ENCODE measurements at places on chromosomes 2 and 18.
A peak's percentile ranks its signal among the peaks of the same experiment; 100 is the strongest.

GRCh38 chr2:238425979-238426567, 654 bp upstream of the ASB1 start:
- DNase-seq = no peak

GRCh38 chr2:26710145-26710544, 17.6 kb downstream of the KCNK3 start:
- no peak for DNase-seq

GRCh38 chr2:152571048-152571766, 146.1 kb downstream of the PRPF40A start:
- peak; percentile 70 for DNase-seq

DNA sequence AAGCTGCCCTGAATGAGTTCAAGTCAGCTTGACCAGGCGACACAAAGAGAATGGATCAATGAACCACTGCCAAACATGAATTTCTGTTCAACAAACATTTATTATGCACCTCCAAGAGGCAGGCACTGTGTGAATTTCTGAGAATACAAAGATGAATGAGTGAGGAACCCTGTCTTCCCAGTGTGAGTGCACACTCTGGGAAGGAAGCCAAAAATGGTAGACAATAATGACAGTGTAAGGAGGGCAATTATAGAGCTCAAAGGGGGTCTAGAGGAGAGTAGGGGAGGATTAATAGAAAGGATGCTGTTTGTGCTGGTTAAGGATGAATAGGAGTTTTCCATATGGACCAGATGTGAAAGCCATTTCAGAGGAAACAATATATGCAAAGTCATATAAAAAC, 213.4 kb downstream of the DCC start:
- no peak for DNase-seq

DNA sequence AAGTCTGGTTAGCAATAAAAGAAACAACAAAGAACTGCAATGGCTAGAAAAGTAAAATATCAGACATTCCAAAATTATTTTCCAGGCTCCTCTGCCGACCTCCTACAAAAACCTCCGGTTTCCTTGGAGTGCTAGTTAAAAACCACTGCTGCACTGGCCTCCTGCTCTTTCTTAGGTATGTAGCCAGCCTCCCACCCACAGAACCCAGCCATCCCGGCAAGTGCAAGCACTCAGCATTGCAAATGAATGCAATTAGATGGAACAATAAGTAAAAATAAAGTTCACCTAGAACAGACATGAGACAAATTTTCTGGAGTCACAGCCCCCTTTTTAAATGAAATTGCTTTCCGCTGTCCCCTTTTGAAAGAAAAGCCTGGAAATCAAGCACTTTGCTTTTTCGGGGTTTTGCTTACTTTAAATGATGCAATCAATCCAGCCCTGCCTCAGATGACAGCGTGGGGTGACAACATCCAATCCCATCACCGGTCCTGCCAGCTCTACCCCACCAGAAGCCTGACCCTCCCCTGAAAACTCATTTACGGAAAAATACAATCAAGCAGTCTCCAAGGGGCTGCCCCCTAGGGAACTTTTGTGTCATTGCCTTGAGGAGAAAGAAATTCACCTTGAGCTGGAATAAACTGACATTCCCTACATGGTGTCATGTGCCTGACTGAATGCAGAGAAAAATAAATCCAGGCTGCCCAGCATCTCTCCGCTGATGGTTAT, 199.8 kb downstream of the EPHA4 start:
- no peak for DNase-seq

- DNase-seq = no peak
Observed at GRCh38 chr18:23922939-23923338, 91.6 kb upstream of the TTC39C start.

DNA sequence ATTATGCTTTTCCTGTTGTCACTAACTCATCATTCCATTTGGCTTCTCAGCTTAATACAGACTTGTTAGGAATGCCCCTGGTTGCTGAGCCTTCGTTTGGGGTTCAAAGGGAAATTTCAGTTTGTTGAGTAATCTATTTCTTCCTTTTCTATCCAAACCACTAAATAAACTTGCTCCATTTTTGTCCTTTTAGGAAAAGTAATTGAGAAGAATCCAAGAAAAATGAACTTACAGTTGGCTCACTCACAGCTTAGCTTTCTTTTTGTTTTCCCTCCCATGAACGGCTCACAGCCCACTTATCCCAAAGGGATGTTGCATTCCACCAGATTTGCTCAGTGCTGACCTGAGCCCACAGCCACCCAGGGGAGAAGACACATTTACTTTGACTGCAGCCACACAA, 73.9 kb downstream of the SOX11 start:
- peak; percentile 93 for DNase-seq

DNA sequence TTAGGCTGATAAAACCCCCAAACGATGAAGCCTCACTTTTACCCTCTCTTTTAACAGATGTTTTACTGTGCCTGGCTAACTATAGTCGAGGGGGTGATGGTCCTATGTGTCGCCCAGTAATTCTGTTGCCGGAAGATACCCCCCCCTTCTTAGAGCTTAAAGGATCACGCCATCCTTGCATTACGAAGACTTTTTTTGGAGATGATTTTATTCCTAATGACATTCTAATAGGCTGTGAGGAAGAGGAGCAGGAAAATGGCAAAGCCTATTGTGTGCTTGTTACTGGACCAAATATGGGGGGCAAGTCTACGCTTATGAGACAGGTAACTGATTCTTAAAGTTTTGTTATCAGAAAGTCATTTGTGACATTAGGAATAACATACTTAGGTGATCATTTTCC, 20.4 kb downstream of the MSH6 start:
- DNase-seq = no peak

- no peak for DNase-seq
Observed at GRCh38 chr2:48341551-48342133, 188.3 kb upstream of the STON1 start.

- DNase-seq = no peak
Observed at GRCh38 chr18:60350150-60350549, 22.4 kb downstream of the MC4R start.

- no peak for DNase-seq
Observed at GRCh38 chr2:39069136-39069515, 51.7 kb downstream of the SOS1 start.

GRCh38 chr2:44843641-44844310, 97.7 kb upstream of the SIX3 start:
- no peak for DNase-seq

DNA sequence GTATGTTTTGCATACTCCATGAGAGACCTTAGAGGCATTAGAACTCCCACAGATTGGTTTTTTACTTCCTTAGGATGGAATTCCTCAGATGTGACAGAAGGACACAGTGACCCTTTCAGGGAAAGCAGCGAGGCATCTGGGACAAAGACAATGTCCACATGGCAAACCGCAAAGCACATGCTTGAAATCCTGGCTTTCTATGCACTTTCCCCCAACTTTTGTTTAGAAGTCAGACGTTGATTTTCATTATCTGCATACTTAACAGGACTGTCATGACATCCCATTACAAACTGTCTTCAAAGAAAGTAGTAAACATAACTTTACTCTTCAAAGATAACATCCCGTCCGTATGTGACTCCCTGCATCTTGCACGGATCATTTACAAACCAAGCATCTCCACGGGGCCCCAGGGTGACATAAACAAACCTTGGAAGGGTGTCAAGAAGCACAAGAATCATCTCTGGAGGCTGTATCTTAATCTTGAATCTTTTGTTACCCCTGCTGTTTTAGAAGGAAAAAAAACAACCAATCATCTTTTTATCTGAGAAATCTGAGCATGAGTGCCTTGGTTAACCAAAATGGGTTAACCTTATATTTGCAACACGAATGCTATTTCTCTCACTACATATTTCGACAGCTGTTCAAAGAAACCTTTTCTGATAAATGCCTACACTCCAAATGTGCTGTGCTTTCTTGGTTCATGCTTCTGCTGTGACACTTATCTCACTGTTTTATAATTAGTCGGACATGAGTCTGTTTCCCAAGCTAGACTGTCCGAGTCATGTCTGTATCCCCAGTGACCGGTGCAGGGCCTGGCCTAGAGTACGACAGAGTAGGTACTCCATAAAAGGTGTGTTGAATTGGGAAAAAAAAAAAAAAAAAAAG, 90.8 kb downstream of the CCBE1 start:
- DNase-seq = no peak

GRCh38 chr2:24409700-24410556, 49.6 kb upstream of the ITSN2 start:
- DNase-seq = peak; percentile 76

DNA sequence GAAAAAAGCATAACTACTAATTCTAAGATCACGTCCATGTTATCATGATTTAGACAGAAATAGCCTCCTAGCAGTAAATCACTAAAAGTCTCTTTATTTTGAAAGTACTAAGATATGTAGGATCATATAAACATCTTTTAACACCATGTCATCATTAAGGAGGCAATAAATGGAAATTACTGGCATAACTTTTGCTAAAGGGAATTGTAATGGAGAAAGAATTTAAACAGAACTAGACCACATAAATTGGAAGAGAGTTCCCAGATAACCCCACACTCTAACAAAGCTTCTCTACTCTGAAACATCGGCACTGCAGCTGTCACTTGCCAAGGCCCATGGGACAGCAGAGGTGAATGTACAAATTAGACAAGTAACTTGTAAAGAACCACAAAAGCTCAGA, 29.5 kb downstream of the STK39 start:
- no peak for DNase-seq

- no peak for DNase-seq
Observed at GRCh38 chr2:174597345-174598047, at the start of gene WIPF1. TSS of gene WIPF1 (minus strand) at chr2:174597804. CDS start at chr2:174585573, 12,231 bp downstream.

GRCh38 chr2:154375579-154375931, 322.9 kb upstream of the KCNJ3 start:
- DNase-seq = peak; percentile 46

DNA sequence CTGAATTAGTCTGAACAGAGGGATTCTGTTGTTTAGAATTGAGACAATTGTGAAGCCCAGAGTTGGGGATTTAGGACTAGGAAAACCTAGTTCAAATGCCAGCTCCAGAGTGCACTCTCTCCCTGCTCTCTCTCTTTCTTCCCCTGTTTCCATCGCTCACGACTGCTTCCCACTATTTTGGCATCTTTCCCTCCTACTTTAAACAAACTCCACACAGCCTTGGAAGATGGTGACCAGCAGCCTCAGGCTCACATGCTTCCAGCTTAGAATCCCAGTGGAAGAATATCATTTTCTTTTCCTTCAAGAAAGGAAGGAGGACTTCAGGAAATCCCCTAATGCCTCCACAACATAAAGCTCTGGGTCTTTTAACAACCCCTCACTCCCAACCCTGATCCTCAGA, 6.1 kb upstream of the DNMT3A start:
- no peak for DNase-seq

DNA sequence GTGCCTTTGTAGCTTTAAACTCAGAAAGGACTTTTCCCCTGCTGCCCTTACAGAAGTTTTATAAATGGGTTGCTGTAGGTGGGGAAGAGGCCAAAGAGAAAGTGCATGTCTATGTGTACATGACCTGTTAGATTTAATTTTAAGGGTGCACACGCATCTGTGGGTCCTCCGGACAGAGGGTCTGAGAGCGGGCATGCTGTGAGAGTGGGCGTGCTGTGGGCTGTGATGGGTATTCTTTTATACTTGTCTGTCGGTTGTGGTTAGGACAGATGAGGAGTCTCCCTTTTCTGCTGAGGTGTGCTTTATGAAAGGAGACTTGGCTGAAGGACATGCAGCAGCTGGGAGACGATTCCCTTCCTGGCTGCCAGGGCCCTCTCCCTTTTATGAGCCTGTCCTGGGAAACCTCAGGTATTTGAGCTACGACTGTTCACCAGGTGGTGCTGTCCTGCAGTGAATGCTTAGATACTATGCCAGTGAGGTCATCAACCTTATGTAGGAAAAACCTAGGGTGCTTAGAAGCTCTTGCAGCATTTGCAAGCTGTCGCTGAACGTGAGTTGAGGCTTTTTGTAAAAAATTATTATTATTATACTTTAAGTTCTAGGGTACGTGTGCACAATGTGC, 67.5 kb downstream of the TANC1 start:
- peak; percentile 38 for DNase-seq

Data from muscle of back (tissue), 13 donors.